ENCODE measurements at places on chromosomes 6 and 20. TPM values are rescaled to one million over a fixed set of nuclear protein-coding genes. Genes with fewer than 3 reads are reported as not detected.

The GABRR1 gene
- not detected for total RNA-seq

The TBX18 gene
- 16.7 TPM for total RNA-seq

GRCh38 chr6:7938562-7939183 lies 28.1 kb upstream of the TXNDC5 start:
- no peak for DNase-seq

GRCh38 chr20:41475503-41475902 lies 108.9 kb upstream of the EMILIN3 start:
- no peak for DNase-seq

The DYNLT2 gene
- total RNA-seq, result 0.46 TPM

The KIF16B gene
- 3.6 TPM for total RNA-seq

- peak; percentile 87 for DNase-seq
These were observed 84.4 kb downstream of the GMPR start for GRCh38 chr6:16322666-16323312.

DNA sequence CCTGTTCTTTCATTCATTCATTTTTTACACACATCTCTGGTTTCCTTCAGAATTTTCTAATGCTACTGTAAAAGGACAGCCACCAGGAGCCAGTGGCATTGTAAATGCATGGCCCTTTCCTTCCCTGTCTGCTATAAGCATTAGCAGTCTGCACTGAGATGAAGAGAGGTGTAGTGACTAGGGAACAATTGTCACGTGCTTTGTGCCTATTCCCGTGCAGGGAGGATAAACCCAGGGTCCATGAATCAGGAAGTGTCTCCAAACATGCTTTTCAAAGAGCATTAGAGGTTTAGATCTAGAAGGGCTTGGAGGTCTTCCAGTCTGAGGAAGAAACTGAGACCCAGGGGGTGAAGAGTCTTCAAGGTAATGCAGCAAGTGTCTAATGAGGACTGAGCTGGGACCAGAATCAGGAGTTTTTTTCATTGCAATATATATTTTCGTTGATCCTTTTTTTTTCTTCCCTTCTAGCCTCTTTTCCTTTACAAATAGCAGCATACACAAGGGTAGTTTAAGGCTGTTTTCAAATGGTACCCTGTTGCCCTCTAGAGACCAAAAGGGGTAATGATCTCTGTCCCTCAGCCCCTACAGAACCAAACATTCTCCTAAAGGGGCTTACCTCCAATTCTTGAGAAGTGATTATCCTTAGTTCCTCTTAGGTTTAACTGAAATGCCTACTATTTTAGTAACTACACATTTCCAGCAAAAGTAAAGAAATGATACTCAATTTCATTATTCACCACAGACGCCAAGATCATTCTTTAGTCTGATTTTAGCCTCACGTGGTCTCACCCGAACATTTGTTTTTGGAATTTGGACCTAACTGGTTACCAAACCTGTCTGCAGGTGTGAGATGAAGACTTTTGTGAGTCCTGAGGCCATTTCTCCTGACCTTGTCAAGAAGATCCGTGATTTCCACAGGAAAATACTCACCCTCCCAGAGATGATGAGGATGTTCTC lies 6.6 kb downstream of the TRIM15 start:
- peak; percentile 36 for DNase-seq

DNA sequence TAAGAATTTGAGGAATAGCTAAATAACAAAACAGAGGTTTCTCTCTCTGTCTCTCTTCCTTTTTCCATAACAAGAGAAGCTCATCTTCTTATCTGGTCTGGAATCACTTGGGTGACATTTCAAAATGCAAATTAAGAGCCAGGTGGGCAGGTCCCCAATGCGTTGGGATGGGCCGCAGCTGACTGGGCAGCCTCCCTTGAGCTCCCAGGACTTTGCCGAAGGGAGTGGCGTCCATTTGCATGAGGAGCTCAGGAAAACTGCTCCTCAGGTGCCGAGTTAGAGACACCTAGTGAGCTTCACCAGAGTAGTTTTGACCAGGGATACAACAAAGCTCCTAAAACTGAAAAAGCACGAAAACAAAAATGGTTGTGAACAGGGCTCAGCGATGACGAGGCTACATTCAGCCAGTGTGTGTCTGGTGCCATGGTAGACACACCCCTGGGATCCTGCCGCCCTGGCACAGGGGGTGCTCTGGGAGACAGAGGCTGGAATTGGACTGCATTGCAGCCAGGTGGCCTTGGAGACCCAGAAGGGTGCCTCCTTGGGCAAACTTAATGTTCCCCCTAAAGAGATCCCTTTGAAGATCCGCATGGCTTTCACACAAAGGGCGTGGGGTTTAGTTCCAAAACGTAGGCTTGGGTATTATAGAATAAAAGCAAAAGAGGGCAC lies 13.5 kb upstream of the SERPINB6 start:
- no peak for DNase-seq

GRCh38 chr6:144190080-144190479 lies 39.8 kb downstream of the STX11 start:
- DNase-seq, result no peak

- peak; percentile 65 for DNase-seq
These were observed 131.3 kb downstream of the GJA10 start for GRCh38 chr6:90025523-90026061.

DNA sequence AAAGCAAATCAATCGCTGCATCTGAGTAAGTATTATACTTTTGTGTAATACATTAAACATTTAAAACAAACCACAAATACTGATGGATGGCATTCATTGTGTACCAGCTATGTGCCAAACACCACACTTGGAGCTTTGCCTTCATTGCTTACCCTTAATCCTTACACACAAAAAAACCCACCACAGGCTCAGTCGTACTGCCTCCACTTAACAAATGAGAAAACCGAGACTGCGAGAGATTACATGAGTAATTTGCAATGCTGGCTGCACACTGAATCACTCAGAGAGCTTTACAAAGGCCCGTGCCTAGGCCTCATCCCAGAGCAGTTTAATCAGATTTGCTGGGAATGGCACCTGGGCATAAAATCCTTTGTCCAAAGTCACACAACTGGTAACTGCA lies 130.5 kb downstream of the EDN1 start:
- no peak for DNase-seq

DNA sequence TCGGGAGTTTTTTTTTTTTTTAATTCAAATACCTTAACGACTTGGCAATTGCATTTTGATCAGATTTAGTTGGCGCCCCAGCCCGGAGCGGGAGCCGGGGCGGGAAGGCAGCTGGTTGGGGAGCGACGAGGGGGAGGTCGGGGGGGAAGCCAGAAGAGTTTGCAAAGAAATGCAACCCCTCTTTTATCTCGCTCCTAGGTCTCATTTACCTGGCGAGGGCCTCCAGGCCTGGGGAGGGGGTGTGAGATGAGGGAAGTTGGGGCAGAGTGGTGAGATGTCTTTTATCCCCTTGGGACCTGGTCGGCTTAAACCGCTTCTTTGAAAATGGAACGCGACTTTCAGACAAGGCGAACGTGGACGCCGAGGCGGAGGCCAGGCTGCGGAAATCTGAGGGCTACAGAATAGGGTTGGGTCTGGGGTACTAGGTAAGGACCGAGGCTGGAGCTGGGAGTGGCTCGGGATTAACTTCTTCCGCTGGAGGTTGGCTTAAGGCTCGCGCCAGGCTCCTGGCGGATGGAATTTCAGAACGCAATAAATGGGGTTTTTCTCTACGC lies 40.3 kb downstream of the NCR2 start:
- DNase-seq, result no peak

GRCh38 chr6:125655511-125655910 lies 93.9 kb upstream of the HEY2 start:
- no peak for DNase-seq

DNA sequence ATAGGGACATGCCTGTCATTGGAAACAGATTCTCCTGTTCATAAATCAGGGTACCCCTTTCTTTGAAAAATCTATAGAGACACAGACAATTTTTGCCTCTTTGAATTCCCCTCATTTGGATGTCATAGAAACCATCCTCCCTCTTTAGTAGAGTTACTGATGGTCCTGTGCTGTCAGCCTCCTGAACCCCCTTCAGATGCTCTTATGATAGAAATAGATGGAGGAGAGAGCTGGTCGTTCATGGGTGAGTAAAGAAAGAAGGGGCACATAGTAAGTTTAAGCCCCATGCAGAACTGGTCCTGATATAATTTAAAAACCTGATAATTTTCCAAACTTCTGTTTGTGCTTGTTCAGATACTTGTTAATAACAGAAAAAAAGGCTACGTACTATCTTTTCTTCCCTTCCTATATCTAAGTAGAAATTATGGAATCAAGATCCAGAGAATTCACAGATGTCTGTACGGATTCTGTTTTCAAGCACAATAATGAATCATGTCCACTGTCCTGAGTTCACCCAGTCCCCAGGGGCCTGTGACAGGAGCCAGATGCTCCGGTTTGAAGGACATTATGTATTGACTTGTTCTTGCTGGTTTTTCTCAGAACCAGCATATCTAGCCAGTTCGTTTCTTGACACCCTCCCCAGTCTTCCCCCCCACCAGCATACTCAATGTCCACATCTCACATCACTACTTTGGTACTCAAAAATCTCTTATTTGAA lies 78.1 kb downstream of the NCOA7 start:
- DNase-seq, result no peak

DNA sequence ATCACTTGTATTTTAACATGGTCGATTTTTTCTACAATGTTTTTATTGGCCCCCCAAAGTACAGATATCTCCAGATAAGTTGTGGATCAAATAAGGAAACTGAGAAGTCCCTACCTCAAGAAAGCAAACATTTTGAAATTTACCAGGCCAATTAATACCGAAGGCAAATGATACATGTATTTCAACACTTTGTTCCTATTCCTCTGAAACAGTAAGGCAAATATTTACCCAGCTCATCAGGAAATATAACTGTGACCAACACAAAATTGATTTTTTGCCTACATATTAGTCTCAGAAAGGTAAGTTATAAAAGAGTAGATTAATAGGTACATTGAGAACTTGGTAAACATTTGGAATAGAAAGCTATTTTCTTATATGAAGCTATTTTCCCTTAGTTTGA lies 51.3 kb upstream of the ADGRF5 start:
- DNase-seq, result no peak

DNA sequence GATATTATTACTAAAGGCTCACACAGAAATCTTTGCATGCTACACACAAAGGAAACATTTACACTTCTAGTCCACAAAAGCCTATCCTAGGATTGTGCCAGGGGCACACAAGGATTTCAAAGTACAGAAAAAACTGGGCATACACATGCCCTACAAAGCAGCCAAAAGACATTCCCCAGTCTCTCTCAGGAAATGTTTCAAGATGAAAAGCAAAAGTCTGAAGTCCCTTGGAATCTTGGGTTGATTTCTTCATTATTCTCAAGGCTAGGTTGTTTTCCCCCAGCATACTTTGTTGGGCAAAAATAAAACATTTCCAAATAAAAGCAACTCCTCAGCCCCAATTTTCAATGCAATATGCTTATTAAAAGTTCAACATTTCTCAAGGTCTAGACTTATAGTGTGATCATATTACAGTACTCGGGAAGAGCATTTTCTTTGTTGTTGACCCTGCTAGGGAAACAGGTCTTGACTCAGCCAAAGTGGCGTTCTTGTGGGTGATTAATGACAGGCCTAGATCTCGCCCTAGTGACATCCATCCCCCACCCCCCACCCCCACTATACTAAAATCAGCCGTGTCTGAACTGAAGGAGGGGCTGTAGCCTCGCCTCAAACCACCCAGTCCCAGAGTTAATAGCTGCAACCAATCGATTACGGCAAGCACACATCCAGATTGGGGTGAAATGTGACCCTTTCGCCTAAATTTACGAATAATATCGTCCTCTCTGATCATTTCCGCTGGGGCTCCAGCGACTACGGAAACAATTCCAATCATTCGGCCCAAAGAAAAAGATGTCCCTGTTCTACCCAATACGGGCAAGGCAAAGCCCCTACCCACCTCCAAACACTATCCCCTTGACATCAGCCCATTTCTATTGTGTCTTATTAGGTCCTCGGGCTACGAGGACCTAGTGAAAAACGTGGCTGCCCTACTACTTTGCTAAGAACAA lies 1.4 kb downstream of the AKIRIN2 start:
- peak; percentile 75 for DNase-seq

DNA sequence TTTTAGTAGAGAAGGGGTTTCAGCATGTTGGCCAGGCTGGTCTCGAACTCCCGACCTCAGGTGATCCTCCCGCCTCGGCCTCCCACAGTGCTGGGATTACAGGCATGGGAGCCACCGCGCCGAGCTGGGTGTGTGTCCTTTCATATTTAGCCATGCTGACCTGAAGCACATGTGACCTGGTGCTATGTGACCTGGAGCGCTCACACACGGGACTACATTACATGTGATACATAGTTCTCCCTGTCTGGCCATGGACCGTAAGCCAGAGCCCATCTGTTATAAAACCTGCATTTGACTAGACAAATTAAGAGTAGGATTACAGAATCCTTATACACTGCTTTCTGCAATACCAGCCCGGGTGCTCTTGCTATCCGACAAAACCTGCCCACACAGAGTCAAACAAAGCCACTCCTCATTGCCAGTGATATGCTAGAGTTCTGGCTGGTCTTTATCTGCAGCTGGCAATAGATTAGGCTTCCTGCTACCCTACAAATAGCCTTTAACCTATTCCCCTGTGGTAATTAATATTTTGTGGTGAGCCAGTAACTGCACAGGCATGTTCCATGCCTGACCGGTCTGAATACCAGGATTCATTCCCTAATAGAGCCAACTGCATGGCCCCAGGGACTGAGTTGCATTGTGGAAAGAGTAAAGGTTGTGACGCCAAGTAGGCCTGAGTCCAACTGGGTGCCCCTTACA lies 26.3 kb upstream of the FAM50B start:
- DNase-seq, result no peak

DNA sequence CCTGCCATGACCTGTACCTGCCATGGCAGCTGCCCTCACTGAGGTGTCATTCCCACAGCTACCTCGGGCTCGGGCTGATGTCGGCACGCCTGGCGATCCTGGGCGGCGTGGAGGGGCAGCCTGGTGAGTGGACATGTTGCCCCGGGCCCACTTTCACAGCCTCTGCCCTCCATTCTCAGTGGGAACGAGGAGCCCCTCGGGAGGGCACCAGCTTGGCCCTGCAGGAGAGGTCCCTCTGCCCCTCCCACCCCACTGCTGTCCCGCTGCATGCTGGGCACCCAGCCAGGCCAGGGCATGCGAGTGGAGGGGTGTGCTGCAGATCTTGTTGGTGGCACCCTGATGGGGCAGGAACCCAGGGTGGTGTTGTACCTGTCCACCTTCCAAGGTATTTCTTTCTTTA lies 23.0 kb downstream of the ENTPD6 start:
- DNase-seq, result no peak
